Liver (tissue), 10 donors: ENCODE measurements at places on chromosomes 7 and 10. TPM values are rescaled to one million over a fixed set of nuclear protein-coding genes. Genes with fewer than 3 reads are reported as not detected.

Gene NODAL
- total RNA-seq = not detected

Gene GARIN1A
- 0.19 TPM for total RNA-seq

Gene POLR2J2
- 3.9 TPM for total RNA-seq

Gene VIM
- 212 TPM for total RNA-seq

GRCh38 chr7:51055039-51055840, 261.4 kb downstream of the COBL start:
- H3K4me3 ChIP-seq = no peak overlapping the region
- no peak for DNase-seq
- no peaks in the 10 kb centered on the region for H3K27me3 ChIP-seq
- H3K27ac ChIP-seq = no peak overlapping the region
- H3K36me3 ChIP-seq = no peaks in the 10 kb centered on the region
- H3K4me1 ChIP-seq = no peaks in the 10 kb centered on the region

- H3K4me1 ChIP-seq = no peaks in the 10 kb centered on the region
- H3K27me3 ChIP-seq = no peaks in the 10 kb centered on the region
- no peaks in the 10 kb centered on the region for H3K36me3 ChIP-seq
- no peak for DNase-seq
- H3K27ac ChIP-seq = no peak overlapping the region
Measured at GRCh38 chr7:151179946-151180345, 7.1 kb downstream of the ASB10 start.

DNA sequence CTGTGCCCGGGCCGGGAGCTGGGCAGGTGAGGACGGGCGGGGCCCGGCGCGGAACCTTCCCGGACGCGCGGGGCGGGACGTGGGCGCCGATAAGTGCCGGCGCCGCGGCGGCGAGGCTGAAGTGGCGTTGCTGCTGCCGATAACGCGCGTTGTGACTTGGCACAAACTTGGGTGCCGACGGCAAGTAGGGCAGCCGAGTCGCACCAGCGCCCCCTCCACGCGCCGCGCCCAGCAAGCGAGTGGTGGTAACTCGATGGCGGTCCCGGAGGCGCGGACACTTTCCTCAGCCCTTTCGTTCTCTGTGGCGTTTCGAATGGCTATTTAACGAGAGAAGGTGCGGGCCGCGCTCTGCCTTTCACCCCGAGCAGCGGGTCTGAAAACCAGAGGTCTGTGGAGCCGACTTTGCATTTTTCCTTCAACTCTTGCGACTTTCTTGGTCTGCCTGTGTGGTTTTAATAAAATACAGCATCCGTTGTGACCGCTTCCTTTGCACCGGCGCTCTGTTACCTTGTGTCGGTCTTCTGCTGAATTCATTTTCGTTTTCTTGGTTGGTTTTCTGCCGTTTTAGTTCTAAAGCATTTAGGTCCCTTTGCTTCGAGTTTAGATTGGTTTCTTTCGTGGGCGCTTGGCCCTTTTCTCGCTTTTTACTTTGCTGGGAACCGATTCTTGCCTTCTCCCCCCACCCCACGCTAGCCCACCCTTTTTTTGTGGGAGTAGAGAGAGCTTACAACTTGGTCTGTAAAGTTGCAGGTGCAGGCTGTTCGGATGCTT, 701 bp downstream of the STK17A start:
- peak; percentile 88 for DNase-seq
- peak overlapping the region; percentile 94 for H3K27ac ChIP-seq
- H3K4me3 ChIP-seq = peak overlapping the region; percentile 85
- H3K4me1 ChIP-seq = peaks cover 10% of the 10 kb centered on the region
- no peaks in the 10 kb centered on the region for H3K27me3 ChIP-seq

GRCh38 chr7:11753433-11753832, 78.6 kb downstream of the THSD7A start:
- no peaks in the 10 kb centered on the region for H3K4me1 ChIP-seq
- no peak overlapping the region for H3K4me3 ChIP-seq
- no peak for DNase-seq
- H3K27me3 ChIP-seq = no peaks in the 10 kb centered on the region
- no peaks in the 10 kb centered on the region for H3K36me3 ChIP-seq
- no peak overlapping the region for H3K27ac ChIP-seq

- no peak overlapping the region for H3K27ac ChIP-seq
- DNase-seq = no peak
- H3K27me3 ChIP-seq = no peaks in the 10 kb centered on the region
- H3K4me3 ChIP-seq = no peak overlapping the region
Measured at GRCh38 chr10:5618042-5618441, 48.4 kb downstream of the ASB13 start.

DNA sequence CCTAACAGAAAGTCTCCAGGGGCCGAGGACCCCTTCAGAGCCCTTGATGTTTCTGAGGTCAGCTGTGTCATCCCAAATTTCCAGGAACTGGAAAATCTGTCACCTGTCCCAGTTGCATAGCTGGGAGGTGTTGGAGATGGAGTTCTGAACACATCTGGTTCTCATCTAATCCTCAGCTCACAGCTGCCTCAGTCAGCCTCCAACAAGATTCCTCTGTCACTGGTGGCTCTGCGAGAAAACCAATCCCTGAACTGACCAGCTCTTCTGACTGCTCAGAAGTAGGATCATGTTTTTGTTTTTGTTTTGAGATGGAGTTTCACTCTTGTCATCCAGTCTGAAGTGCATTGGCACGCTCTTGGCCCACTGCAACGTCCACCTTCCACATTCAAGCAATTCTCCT, 37.6 kb upstream of the MYL10 start:
- H3K27ac ChIP-seq = no peak overlapping the region
- no peaks in the 10 kb centered on the region for H3K4me1 ChIP-seq
- H3K27me3 ChIP-seq = no peaks in the 10 kb centered on the region

GRCh38 chr7:21330462-21331178, 97.3 kb upstream of the SP4 start:
- no peak overlapping the region for H3K4me3 ChIP-seq
- no peak overlapping the region for H3K27ac ChIP-seq
- H3K27me3 ChIP-seq = no peaks in the 10 kb centered on the region

DNA sequence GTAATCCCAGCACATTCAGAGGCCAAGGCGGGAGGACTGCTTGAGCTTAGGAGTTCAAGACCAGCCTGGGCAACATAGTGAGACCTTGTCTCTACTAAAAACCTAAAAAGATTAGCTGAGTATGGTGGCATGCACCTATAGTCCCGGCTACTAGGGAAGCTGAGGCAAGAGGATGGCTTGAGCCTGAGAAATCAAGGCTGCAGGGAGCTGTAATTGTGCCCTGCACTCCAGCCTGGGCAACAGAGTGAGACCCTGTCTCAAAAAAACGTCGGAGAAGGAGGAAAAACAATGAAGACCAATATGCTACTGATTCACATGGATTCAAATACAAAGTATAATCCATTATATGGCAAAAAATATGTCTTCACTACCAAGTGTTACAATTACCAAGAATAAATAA, 13.6 kb downstream of the ZC3HAV1L start:
- H3K27me3 ChIP-seq = no peaks in the 10 kb centered on the region
- H3K4me1 ChIP-seq = no peaks in the 10 kb centered on the region
- no peaks in the 10 kb centered on the region for H3K36me3 ChIP-seq
- no peak overlapping the region for H3K4me3 ChIP-seq

GRCh38 chr7:12727455-12728191, 40.2 kb downstream of the ARL4A start:
- DNase-seq = no peak
- no peaks in the 10 kb centered on the region for H3K27me3 ChIP-seq
- no peak overlapping the region for H3K4me3 ChIP-seq
- no peak overlapping the region for H3K27ac ChIP-seq
- H3K4me1 ChIP-seq = peaks cover 2% of the 10 kb centered on the region

DNA sequence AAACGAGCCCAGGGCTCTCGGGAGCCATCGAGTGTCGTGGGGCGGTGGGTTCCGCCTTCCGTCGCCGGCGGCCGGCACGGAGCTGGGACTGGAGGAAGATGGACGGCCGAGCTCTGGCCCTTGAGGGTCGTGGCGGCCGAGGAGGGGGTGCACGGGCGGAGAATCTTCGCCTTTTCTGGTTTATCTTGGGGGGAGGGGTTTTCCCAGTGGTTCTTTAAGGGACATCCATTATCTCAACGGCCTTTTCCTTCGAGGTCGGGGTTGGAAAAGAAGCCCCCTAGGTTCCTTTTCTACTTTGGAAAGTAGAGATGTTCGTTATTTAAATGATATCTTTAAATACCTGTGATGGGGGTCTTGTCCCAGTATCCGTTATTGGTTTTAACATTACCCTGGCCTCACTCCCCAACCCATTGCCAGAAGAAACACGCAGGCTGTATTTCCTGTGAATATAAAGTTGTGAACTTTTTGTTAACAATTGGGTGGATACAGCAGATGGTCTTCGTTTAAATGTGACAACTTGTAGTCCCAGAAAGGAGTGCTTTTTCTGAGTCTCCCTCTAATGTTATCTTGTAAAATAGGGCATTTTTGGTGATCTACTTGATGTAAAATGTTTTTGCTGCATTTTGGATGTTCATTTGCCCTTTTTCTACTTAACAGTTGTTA, 765 bp downstream of the CCAR1 start:
- H3K4me1 ChIP-seq = peaks cover 8% of the 10 kb centered on the region
- no peak for DNase-seq
- peak overlapping the region; percentile 89 for H3K4me3 ChIP-seq
- H3K27me3 ChIP-seq = no peaks in the 10 kb centered on the region
